ENCODE measurements at places on chromosomes 11 and 22.

DNA sequence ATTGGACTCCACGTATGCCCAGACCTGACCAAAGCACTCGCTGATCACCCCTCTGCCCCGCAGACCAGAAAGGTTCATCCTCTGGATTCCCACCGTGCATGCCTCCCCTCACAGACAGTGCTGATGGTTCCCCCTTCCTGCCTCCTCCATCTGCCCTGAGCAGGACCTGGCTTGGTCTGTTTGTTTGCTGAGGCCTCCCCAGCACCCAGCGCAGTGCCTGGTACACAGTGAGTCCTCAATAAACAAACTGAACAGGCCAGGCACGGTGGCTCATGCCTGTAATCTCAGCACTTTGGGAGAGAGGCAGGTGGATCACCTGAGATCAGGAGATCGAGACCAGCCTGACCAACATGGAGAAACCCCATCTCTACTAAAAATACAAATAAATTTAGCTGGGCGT, 23.7 kb upstream of the RPS3 start:
- DNase-seq: no peak

DNA sequence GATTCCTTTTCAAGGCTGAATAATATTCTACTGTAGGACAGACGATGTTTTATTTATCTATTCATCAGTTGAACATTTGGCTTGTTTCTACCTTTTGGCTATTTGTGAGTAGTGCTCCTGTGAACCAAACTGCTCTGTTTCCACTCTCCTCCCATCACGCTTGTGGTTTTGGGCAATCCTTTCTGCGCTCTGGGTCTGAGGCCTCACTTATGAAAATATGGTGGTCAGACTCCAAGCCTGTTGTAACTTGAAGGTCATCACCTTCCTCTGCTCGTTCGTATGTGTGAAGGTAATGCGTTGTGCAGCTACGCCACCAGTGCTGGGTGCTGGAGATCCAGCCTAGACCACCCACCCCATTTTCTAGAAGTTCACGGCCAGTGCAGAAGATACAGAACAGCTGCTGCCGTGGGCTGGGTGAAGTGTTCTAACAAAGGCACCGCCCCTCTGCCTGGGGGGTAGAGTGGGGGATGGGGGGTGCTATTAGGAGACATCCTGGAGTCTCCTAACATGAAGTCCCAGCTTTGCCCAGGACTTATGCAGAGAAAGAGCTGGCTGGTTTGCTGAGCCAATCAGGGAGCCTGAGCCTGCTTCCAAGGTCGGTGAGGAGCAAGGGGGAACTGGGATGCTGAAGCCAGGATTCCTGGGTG, 21.0 kb downstream of the PTPN5 start:
- DNase-seq: no peak

DNA sequence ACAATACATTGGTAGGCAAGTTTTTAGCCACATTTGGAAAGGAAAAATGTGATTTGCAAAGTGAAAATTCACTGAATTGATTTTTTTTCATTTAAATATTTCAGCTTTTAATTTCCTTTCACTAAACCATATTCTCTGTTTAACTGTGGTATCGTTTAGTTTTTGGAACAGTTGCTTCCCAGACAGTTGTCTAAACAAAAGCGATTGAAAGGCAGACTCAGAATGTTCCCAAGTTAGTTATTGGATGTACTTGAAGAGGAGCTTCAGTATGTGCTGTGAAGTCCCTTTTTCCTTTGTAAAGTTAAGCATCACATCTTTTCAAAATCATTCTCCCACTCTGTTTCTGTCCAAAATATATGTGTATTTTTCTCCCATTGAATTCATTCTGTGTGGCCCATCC, 623.4 kb upstream of the LUZP2 start:
- no peak for DNase-seq

GRCh38 chr11:75155570-75156422, 4.9 kb downstream of the SLCO2B1 start:
- DNase-seq: no peak

GRCh38 chr11:40514124-40514523, 945.3 kb downstream of the LRRC4C start:
- no peak for DNase-seq

GRCh38 chr22:21450320-21450831, 16.8 kb upstream of the TMEM191C start:
- DNase-seq: no peak

GRCh38 chr22:31895411-31896123, 48.8 kb upstream of the YWHAH start:
- DNase-seq: no peak

DNA sequence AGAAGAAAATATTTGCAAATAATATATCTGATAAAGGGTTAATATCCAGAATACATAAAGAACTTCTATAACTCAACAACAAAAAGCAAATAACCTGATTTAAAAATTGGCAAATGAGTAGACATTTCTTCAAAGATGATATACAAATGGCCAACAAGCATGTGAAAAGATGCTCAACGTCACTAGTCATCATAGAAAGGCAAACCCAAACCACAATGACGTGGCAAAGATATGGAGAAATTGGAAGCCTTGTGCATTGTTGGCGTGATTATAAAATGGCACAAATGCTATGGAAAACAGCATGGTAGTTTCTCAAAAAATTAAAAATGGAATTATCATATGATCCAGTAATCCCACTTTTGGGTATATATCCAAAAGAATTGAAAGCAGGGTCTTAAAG, 466.3 kb downstream of the TBC1D22A start:
- DNase-seq: no peak

- DNase-seq: no peak
Observed at GRCh38 chr11:12831471-12832202, 157.4 kb downstream of the TEAD1 start.

GRCh38 chr11:47982616-47983015, 2.3 kb downstream of the PTPRJ start:
- no peak for DNase-seq

GRCh38 chr11:110730773-110731172, 18.5 kb upstream of the ARHGAP20 start:
- no peak for DNase-seq

Data from astrocyte of the cerebellum (primary cell).